Stomach (tissue), 19 donors: ENCODE measurements at places on chromosomes 5 and 9. TPM values are rescaled to one million over a fixed set of nuclear protein-coding genes. Genes with fewer than 3 reads are reported as not detected.
A peak's percentile ranks its signal among the peaks of the same experiment; 100 is the strongest.

GRCh38 chr5:174047472-174048099 is 2.1 kb downstream of the NSG2 start:
- DNase-seq: no peak

- DNase-seq: no peak
Measured at GRCh38 chr9:132090771-132091170, 11.1 kb upstream of the MED27 start.

DNA sequence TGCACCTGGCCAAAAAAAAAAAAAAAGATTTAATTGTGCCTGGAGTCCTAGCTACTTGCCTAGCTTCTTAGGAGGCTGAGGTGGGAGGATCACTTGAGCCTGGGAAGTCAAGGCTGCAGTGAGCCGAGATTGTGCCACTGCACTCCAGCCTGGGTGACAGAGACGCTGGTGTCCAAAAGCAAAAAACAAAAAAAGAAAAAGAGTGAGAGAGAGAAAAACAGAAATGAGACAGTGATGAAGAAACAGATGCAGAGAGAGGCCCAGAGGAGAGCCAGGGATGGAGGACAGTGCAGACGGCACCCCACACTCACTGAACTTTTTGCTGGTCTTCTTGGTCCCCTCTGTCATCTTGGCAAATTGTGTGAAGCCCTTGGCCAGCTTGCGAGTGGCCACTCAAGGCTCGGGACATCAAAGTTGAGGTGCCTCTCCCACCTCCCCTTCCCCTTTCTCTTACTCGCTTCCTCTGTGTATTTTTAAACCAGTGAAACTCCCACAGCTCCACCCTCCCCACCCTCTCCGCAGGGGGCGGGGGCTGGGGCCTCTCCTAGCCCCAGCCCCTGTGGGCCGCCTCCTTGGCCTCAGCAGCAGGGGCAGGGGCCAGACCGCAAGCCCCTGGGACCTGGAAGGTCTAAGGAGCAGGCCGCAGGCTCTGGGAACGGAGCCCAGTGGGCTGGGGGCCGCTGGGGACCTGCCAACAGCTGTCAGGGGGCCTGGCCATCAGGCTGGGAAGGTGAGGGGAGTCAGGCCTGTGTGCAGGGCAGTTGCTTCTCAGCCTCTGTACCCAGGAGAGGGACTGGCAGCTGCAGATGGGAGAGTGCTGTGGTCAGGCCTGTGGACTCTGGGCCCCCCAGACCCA is at the start of gene SH2D3C:
TSS of gene SH2D3C (minus strand) at position 387 of the 856 bp plus-strand sequence. CDS start at position 348, 39 bp downstream.
- DNase-seq: peak; percentile 68

DNA sequence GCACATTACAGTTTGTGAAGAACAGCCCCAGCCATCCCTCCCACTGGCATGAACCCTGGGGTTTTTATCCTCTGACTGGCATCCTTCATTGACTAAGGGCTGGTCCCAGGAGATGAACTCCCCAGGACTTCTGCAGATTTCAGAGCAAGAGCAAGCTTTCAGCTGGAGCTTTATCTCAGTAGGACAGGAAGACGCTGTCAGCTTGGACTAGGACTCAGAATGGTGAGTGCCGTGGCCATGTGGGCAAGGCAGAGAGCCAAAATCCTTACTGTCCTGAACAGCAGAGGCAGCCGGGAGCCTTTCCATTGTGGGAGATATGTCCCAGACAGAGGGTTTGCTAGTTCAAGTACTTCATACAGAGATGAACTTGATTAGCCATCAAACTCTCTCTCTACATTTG is 3.2 kb upstream of the ACOT12 start:
- DNase-seq: peak; percentile 40

PCDHB14 gene
- 1.3 TPM for total RNA-seq
